Activated naive CD8-positive, alpha-beta T cell treated with anti-CD3 and anti-CD28 coated beads for 36 hours (primary cell): ENCODE measurements at places on chromosomes 1 and 21. TPM values are rescaled to one million over a fixed set of nuclear protein-coding genes. Genes with fewer than 3 reads are reported as not detected.

- no peak for DNase-seq
- H3K36me3 ChIP-seq, result peaks cover 5% of the 10 kb centered on the region
- no peak overlapping the region for H3K27ac ChIP-seq
- no peaks in the 10 kb centered on the region for H3K27me3 ChIP-seq
- no peak overlapping the region for H3K4me3 ChIP-seq
These were observed 8.8 kb upstream of the IFNLR1 start for GRCh38 chr1:24195874-24196273.

DNA sequence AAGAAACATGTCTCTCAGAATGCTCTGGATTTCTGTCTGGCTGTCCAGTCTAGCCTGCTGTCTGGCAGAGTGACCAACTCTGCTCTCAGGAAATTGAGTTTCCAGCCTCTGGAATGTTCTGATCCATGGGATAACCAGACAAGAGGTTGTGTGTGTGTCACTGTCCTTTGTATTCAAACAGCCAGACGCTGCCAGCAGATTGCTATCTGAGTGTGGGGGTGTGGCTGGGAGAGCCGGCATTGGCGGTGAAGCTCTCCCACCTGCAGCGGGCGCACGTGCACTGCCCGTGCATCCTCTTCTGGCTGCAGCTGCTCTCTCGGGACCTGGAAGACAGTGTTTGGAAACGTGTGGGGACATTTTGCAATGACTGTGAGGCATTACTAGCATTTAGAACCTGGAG lies 26.1 kb downstream of the PKP1 start:
- H3K4me3 ChIP-seq, result no peak overlapping the region
- no peaks in the 10 kb centered on the region for H3K36me3 ChIP-seq
- no peak for DNase-seq
- peaks cover 18% of the 10 kb centered on the region for H3K27me3 ChIP-seq
- H3K4me1 ChIP-seq, result peaks cover 8% of the 10 kb centered on the region
- no peak overlapping the region for H3K27ac ChIP-seq

DNA sequence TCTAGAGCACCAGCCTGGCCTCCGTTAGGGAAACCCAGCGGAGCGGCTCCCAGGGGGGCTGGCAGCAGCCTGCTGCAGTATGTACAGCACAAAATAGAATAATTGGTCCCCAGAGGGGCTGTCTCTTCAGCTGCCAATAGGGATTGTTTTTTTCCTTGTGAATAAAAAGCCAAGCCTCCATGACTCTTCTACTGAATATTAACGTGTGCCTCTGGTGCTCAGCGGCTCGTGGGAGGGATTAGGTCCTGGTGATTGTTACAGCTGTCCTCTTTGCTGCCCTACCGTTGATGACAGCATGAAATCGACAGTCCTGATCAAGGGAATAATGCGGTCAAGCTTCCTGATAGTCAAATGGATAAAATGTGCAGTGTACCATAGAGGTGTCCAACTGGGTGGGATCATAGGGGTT lies 190.7 kb upstream of the RUNX1 start:
- H3K4me3 ChIP-seq, result no peak overlapping the region
- H3K36me3 ChIP-seq, result peaks cover 13% of the 10 kb centered on the region
- DNase-seq, result no peak
- peaks cover 26% of the 10 kb centered on the region for H3K4me1 ChIP-seq
- no peaks in the 10 kb centered on the region for H3K27me3 ChIP-seq

Gene CD247
- total RNA-seq, result 166 TPM
